Hematopoietic multipotent progenitor cell treated with erythropoietin and hydrocortisone succinate and interleukin-3 and kit ligand, for 15 days (in vitro differentiated cells): ENCODE measurements at places on chromosomes 4 and X.

DNA sequence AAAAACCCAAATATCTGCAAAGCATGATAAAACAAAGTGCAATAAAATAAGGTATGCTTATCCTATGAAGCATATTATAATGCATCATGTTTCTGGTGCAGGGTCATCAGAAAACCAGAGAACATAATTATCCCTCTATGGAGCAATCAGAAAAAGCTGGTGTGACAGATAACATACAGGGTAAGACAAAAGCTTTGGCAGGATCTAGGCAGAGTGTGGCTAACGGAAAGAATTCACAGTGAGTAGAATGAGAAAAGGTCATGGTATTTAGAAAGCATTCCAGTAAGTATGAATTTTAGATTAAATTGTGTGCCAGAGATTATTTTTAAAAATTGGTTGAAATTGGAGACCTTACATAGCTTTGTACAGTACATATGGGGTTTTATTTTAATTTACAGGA lies 29.0 kb upstream of the UGT2B4 start:
- DNase-seq, result no peak

- DNase-seq, result no peak
These were observed 23.9 kb downstream of the MOB1B start for GRCh38 chr4:70925899-70926635.

DNA sequence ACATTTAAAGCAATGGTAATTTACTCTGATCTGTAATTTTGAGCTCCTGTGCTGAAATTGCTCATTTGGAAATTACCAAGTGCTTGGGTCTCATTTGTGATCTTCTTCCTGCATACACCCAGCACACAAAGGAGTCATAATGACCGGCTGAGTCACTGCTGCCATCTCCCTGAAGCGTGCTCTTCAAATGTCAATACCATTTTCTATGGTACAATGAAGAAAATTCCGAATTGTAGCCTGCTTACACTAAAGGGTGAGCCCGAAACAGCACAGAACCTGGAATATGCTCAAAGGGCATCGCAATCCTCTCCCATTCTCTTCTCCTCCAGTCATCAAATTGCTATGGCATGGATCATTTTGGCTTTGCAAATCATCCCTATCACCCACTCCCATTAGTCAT lies 140.5 kb downstream of the GRIA3 start:
- no peak for DNase-seq

GRCh38 chr4:141548791-141549190 lies 87.6 kb upstream of the IL15 start:
- DNase-seq, result no peak

DNA sequence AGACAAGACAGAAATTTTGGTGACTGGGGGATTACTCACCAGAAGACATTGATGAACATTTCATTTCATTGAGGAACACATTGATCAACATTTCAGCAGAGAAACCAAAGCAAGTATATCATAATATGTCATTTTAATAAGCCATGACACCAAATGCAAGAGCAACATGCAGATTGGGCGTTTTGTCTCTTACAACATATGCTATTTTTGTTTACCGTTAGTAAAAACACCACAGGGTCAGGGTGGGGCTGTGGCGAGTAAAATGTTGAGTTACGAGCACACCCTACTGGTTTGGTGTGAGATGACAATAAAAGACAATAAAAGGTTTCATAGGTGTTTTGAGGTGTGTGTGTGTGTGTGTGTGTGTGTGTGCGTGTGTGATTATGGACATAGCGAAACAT lies 294.5 kb downstream of the PDGFC start:
- DNase-seq, result no peak

GRCh38 chr4:173509036-173510001 lies 20.7 kb downstream of the HAND2 start:
- no peak for DNase-seq

- no peak for DNase-seq
These were observed 205.0 kb upstream of the TECRL start for GRCh38 chr4:64614276-64614675.

DNA sequence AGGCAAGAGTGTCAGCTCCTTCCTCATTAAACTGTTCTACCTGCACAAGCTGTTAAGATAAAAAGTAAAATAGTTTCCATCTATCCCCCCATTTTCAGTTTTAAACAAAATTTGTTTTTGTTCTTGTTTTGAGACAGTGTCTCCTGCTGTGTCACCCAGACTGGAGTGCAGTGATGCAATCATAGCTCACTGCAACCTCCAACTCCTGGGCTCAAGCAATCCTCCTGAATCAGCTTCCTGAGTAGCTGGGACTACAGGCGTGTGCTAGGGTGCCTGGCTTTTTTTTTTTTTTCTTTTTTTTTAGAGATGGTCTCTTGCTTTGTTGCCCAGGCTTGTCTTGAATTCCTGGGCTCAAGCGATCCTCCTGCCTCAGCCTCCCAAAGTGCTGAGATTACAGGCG lies 105.4 kb downstream of the HS6ST2 start:
- no peak for DNase-seq

DNA sequence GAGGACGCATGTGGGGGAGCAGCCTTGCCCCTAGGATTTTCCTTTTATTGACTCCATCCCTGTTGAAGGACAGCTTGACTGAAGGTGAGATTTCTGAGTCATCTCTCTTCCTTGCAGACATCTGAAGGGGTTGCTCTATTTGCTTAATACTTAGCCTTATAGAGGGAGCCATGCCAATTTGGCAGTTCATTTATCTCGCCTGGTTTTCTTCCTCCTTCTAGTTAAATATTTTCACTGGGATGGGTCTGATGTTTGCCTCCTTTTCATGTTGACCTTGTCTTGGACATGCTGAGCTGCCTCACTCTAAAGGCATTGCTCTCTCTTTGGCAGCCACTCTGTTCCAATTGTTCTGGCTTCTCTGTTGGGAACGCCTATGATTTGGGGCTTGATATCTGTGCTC lies 151.0 kb upstream of the PSAPL1 start:
- no peak for DNase-seq

DNA sequence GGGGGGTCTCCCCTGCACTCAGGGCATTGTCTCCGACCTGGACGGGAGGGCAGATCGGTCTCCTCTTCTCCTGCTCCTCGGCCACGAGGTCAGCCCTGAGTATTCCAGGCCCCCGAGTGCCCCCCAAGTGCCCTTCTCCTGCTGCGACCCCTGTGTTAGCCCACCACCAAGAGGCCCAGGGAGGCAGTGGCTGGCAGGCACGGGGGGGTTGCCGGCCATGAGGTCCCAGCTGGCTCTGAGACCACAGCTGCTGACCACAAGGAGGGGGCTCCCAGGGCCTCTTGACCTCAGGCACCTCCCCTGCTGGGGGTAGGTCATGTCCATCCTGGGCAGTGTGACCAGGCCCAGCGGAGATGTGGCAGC lies 186.1 kb upstream of the PSAPL1 start:
- DNase-seq, result no peak

- no peak for DNase-seq
These were observed 9.6 kb downstream of the GPC4 start for GRCh38 chrX:133405498-133406185.

DNA sequence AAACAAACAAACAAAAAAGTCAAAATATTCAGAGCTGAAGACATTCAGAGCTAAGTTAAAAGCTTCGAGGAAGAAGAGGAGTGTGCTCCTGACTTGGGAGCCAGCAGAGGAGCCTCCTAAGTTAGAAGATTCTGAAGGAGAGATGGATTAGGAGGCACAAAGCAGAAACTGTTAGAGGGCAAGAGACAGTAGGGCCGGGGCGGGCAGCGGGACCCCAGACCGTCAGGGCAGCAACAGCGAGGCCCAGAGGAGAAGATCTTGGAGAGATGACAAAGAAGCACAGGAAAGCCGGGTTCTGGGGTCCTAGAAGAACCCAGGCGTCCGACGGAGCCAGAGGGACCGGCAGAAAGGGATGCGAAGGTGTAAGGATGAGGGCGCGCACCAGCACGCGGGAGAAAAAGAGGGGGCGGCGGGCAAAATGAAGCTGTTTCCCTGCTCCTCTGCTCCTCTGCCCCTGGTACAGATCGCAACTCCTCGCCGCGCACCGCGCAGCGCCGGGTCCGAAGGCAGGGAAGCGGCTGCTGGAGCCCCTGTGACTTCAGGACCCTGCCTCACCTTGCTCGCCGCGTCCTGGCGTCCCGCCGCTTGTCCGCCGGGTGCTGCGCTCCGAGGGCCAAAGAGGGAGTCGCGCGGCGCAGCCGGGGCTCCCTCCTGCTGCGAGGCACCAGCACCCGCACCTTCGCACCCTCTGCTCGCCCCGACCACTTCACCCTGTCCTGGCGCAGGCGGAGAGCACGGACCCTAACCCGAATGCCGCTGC lies 477 bp downstream of the KLHL13 start:
- no peak for DNase-seq

GRCh38 chr4:189548484-189549125 lies 392.1 kb upstream of the FRG1 start:
- DNase-seq, result no peak

- DNase-seq, result no peak
These were observed 899.2 kb downstream of the FAT4 start for GRCh38 chr4:126213996-126214395.

- DNase-seq, result no peak
These were observed at the start of gene AMER1 for GRCh38 chrX:64205441-64205734. AMER1 (minus strand) TSS chrX:64205708; CDS start chrX:64193286, 12,422 bp downstream.

DNA sequence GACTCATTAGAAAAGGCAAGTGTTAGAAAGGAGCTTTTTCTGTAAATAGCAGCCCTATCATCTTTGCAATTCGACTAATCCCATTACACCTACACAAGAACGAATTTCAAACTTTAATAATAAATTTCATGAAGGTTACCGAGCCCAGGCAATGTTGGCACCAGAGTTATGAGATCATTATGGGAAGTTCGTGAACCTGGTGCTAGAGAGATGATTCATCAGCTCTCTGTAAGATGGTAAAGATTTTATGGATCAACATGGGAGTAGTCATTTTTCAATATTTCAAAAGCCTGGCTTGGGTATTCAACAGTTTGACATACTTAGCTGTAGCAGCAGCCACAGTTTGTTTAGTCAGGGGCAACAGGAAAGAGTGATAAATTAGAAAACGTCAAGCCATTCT lies 35.8 kb downstream of the AMELX start:
- DNase-seq, result no peak
